ENCODE measurements at places on chromosomes 5 and 9.

GRCh38 chr5:22471154-22471553 lies 382.0 kb downstream of the CDH12 start:
- no peak for ATAC-seq

DNA sequence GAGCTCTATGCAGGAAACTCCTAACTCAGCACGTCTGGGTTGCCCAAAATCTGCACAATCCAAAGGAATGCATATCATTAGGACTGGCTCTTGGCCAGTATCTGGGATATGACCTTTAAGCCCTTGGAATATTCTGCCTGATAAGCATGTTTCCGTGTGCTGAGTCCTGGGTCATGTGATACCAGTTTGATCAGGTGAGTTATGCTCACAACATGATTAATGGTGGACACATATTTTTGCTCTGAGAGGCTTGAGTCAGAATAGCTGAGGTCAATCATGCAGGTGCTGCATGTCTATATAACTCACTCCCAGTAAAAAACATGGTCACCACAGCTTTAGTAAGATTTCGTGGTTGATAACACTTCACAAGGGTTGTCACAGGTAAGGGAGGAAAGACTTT lies 408.8 kb downstream of the YTHDC2 start:
- no peak for ATAC-seq

- no peak for ATAC-seq
Measured at GRCh38 chr9:15187589-15187988, 119.4 kb downstream of the TTC39B start.

GRCh38 chr5:118126159-118126558 lies 862.2 kb downstream of the DTWD2 start:
- ATAC-seq: no peak
